NCI-H1417 treated with DMSO at 0.1 percent for 48 hours (cell line): ENCODE measurements at places on chromosomes 3 and 15.

GRCh38 chr15:67116742-67117141 lies 51.3 kb downstream of the SMAD3 start:
- no peak for DNase-seq

- DNase-seq: no peak
These were observed 193.8 kb downstream of the NR1D2 start for GRCh38 chr3:24138876-24139256.

- DNase-seq: no peak
These were observed 16.4 kb upstream of the BOC start for GRCh38 chr3:113194823-113195401.

DNA sequence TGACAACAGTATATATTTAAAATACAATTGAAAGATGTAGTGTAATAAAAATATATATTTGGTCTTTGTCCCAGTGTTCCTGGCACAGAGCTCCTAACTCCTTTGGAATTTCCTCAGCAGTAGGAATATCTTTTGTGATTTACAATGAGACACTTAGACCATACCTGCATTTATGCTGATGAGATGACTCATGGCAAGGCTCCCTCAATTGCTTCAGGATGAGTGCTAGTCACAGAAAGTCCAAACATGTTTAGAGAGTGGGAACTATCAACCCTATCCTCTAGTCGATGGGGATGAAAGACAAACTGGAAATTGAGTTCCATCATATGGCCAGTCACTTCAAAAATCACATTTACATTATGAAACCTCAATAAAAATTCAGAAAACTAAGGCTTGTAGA lies 588.3 kb upstream of the LMCD1 start:
- no peak for DNase-seq
